CD8-positive, alpha-beta T cell (primary cell): ENCODE measurements at places on chromosomes 5 and 9. TPM values are rescaled to one million over a fixed set of nuclear protein-coding genes. Genes with fewer than 3 reads are reported as not detected.

The UGT3A1 gene
- not detected for total RNA-seq

The FKTN gene
- 2.1 TPM for total RNA-seq

The SAPCD2 gene
- 0.38 TPM for total RNA-seq

The PLAC8L1 gene
- not detected for total RNA-seq

The MCIDAS gene
- not detected for total RNA-seq

The IL9 gene
- not detected for total RNA-seq

The FSD1L gene
- 0.33 TPM for total RNA-seq
